Prostate gland (tissue), 2 donors: ENCODE measurements at places on chromosomes 4 and X. TPM values are rescaled to one million over a fixed set of nuclear protein-coding genes. Genes with fewer than 3 reads are reported as not detected.

GRCh38 chrX:73851014-73852009 is 288.3 kb downstream of the CHIC1 start:
- no peak for DNase-seq
- no peak overlapping the region for H3K4me3 ChIP-seq
- H3K27me3 ChIP-seq, result no peaks in the 10 kb centered on the region

DNA sequence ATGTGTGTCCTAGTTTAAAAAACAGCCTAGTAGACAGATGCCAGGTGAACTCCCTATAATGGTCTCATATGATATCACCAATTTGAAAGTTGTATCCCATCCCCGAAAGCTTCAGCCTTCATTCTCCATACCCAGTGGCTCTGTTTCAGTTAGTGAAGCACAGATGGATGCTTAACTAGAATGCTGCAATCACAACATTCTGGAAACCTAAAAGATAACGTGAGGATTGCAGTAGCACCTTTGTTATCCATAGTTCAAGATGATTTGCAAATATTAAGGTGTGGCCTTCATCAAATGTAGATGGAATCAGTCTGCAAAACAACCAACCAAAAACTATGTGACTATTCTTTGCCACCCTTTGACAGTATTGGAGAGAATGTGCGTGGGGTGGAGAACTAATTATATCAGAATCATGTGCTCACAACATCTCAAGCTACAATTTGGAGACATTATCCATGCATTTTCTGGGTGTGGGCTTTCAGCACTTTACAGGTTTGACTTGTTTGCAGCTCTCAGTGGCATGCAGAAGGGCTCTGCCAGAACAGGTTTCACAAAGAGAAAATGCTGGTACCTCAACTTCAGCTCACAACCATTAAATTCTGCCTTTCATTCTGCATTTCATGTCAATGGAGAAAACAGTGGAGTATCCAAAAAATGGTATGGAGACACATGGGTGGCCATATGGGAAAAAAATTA is 18.3 kb upstream of the PPID start:
- no peak overlapping the region for H3K4me3 ChIP-seq
- H3K27me3 ChIP-seq, result no peaks in the 10 kb centered on the region
- no peak overlapping the region for H3K27ac ChIP-seq
- H3K4me1 ChIP-seq, result no peaks in the 10 kb centered on the region

CYSLTR1 gene
- total RNA-seq, result 1.5 TPM

HSFX2 gene
- not detected for total RNA-seq

DNA sequence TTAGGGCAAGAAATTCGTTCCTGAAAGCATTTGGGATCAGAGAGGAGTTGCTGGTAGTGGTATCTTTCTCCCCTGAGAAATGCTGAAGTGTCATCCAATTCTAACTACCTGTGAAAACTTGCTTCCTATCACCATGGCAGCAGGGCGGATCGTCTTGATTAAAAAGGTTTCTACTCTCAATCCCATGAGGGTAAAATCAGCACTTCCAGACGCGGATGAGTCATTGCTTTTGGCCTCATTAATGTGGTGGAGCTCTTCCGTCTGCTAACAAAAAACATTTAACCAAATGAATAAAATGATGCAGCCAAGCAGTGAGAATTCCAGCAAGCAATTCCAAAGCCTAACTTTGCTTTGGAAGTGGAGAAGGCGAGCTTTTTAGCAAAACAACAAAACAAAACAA is 325.6 kb downstream of the CAMK2D start:
- no peaks in the 10 kb centered on the region for H3K27me3 ChIP-seq
- H3K27ac ChIP-seq, result peak overlapping the region; percentile 3
- no peaks in the 10 kb centered on the region for H3K4me1 ChIP-seq
- peak; percentile 8 for DNase-seq

- no peaks in the 10 kb centered on the region for H3K4me1 ChIP-seq
- no peaks in the 10 kb centered on the region for H3K36me3 ChIP-seq
- no peaks in the 10 kb centered on the region for H3K27me3 ChIP-seq
- H3K27ac ChIP-seq, result no peak overlapping the region
- H3K4me3 ChIP-seq, result no peak overlapping the region
Measured at GRCh38 chr4:21571100-21571499, 377.5 kb downstream of the KCNIP4 start.

DNA sequence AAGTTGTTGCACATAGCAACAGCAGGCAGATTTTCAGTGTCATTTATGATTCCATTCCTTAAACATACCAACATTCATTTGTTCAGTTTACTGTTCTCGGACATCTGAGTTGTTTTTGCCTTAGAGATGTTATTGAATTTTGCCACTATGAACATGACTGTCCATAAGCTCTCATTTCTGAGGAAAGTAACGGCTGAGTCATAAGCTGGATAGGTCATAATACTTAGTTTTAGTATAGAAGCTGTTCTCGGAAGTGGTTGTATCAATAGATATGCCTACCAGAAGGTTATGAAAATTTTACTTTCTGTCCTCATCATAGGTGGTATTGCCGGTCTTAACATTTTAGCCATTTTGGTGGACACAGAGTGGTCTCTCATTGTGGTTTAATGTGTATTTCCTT is 157.1 kb upstream of the CLNK start:
- H3K4me1 ChIP-seq, result no peaks in the 10 kb centered on the region
- no peaks in the 10 kb centered on the region for H3K27me3 ChIP-seq
- H3K27ac ChIP-seq, result no peak overlapping the region
- no peak for DNase-seq

- no peaks in the 10 kb centered on the region for H3K27me3 ChIP-seq
- no peak for DNase-seq
- no peaks in the 10 kb centered on the region for H3K36me3 ChIP-seq
Measured at GRCh38 chr4:140070366-140070765, 83.6 kb downstream of the MAML3 start.

DNA sequence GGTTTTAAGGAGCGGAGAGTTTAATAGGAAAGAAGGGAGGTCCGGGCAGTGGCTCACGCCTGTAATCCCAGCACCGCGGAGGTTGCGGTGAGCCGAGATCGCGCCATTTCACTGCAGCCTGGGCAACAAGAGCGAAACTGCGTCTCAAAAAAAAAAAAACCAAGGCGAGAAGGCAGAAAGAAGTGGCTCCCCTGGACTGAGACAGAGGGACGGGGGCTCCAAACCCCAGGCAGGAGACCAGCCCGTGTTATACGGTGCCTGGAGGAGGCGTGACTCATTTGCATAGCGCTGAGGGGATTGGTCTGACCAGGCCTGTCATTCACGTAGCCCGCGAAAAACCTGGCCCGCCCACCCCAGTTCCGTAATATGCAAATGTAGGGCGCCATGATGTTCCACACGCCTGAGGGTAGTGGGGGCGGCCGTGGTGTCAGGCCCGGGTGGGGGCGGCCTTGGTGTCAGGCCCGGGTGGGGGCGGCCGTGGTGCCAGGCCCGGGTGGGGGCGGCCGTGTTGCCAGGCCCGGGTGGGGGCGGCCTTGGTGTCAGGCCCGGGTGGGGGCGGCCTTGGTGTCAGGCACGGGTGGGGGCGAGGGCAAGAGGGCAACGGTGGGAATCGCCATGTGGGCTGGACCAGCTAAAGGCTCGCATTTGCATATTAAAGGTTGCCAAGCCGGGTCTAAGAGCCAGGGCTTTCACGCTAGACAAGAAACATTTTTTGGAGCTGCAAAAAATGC is 2.1 kb downstream of the PLCXD1 start:
- H3K36me3 ChIP-seq, result no peaks in the 10 kb centered on the region
- H3K4me3 ChIP-seq, result peak overlapping the region; percentile 44
- H3K27me3 ChIP-seq, result no peaks in the 10 kb centered on the region
- DNase-seq, result peak; percentile 89

DNA sequence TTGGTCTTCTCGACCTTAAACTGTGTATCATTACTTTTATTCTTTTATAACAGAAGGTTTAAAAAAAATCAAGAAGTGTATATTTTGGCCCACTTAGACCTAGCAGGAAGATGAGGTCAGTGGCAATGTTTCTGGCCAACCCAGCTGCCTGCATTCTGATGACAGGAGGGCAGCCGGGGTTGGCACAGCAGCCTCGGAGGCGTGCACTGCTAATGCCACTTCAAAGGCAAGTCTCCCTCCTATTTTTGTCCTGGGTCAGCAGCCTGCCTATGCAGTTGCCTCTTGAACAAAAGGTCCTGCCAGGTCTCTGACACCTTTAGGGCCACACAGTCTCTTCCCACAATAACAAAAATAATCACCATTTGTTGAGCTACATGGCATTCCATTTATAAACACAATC is 89.4 kb upstream of the MYOZ2 start:
- H3K27ac ChIP-seq, result no peak overlapping the region
- no peaks in the 10 kb centered on the region for H3K4me1 ChIP-seq
- no peak for DNase-seq
- no peak overlapping the region for H3K4me3 ChIP-seq
- no peaks in the 10 kb centered on the region for H3K36me3 ChIP-seq

- H3K27ac ChIP-seq, result no peak overlapping the region
- DNase-seq, result no peak
- no peaks in the 10 kb centered on the region for H3K4me1 ChIP-seq
- no peak overlapping the region for H3K4me3 ChIP-seq
Measured at GRCh38 chrX:30217465-30217864, 2.1 kb downstream of the MAGEB2 start.

ASB12 gene
- not detected for total RNA-seq

DNA sequence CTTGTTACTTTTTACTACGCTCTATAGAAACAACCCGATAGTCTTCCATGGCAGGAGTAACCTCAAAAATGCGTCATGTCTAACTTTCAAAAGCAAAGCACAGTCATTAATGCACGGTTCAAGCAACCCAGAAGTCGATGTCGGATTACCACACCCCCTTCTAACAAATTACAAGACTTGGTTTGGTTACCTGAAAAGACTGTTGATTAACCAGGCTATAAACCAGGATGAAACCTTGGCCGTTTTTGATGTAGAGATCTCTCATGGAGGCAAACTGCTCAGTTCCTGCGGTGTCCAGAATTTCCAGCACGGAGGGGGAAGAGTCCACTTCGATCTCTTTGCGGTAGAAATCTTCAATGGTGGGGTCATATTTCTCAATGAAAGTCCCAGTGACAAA is 2.4 kb downstream of the RAP2C start:
- no peaks in the 10 kb centered on the region for H3K36me3 ChIP-seq
- H3K4me3 ChIP-seq, result peak overlapping the region; percentile 65
- no peaks in the 10 kb centered on the region for H3K27me3 ChIP-seq
- H3K4me1 ChIP-seq, result no peaks in the 10 kb centered on the region
- no peak for DNase-seq

- H3K27me3 ChIP-seq, result no peaks in the 10 kb centered on the region
- no peaks in the 10 kb centered on the region for H3K36me3 ChIP-seq
- H3K4me3 ChIP-seq, result no peak overlapping the region
- no peak for DNase-seq
Measured at GRCh38 chr4:91758487-91758886, 545.3 kb upstream of the GRID2 start.

DNA sequence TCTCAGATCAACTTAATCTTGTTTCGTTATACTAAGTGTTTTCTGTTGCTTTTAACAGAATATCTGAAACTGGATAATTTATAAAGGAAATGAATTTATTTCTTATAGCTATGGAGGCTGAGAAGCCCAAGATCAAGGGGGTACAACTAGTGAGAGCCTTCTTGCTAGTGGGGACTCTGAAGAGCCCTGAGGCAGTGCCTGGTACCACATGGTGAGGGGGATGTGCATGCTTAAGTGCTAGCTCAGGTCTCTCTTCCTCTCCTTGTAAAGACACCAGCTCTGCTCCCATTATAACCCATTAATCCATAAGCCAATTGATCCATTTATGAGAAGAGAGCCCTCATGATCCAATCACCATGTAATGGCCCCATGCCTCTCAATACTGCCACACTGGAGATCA is 17.9 kb downstream of the COX18 start:
- H3K4me1 ChIP-seq, result no peaks in the 10 kb centered on the region
- no peak overlapping the region for H3K27ac ChIP-seq
- no peaks in the 10 kb centered on the region for H3K36me3 ChIP-seq
- H3K27me3 ChIP-seq, result no peaks in the 10 kb centered on the region
- no peak overlapping the region for H3K4me3 ChIP-seq

- DNase-seq, result no peak
- H3K27me3 ChIP-seq, result no peaks in the 10 kb centered on the region
- no peak overlapping the region for H3K4me3 ChIP-seq
- H3K27ac ChIP-seq, result no peak overlapping the region
Measured at GRCh38 chrX:18828832-18829404, 121.5 kb downstream of the PPEF1 start.

DNA sequence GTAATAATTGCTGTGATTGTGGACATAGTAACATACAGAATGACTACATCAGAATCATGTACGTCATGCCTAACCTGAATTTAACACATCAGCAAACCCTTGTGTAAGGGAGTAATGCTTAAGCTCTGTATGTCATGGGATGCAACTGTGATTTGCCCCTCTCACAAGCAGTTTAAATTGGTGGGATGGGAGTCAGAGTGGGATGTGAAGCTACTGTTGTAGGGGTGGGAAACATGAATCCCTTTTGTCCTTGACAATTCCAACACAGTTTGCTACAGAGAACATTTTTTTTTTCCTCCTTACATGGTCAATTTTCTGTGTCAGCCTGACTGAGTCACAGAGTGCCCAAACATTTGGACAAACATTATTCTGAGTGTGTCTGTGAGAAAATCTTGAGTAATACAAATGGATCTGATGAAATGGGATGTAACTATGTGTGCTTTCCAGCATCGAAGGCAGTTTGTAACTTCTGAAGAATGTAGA is 392.8 kb downstream of the GPM6A start:
- no peak overlapping the region for H3K4me3 ChIP-seq
- no peaks in the 10 kb centered on the region for H3K4me1 ChIP-seq
- no peak overlapping the region for H3K27ac ChIP-seq

- H3K27me3 ChIP-seq, result no peaks in the 10 kb centered on the region
- no peak overlapping the region for H3K27ac ChIP-seq
- no peaks in the 10 kb centered on the region for H3K4me1 ChIP-seq
- H3K4me3 ChIP-seq, result no peak overlapping the region
- DNase-seq, result no peak
Measured at GRCh38 chr4:26529479-26529878, 39.2 kb upstream of the CCKAR start.

DNA sequence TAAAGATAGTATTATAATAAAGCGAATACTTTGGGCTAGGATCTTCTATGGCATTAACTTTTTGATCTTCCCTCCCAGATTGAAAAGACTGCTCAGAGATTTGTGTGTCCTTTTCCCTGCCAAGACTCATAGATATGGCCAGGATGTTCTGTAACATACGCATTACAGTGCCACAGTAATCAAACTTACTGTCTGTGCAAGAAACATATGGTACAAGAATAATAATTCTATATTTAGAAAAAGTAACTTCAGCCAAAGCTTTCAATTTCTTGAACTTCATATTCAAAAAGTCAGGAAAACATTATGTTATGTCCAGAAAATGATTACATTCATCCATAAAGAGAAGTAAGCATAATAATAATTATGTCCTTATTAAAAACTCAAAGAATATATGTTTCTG is 100.9 kb upstream of the GUCY1A1 start:
- DNase-seq, result no peak
- H3K4me1 ChIP-seq, result no peaks in the 10 kb centered on the region
- no peaks in the 10 kb centered on the region for H3K27me3 ChIP-seq
- H3K36me3 ChIP-seq, result no peaks in the 10 kb centered on the region
